Kasumi-1 (cell line): ENCODE measurements at places on chromosomes 12 and 14.

GRCh38 chr14:92703516-92703915, 44.9 kb downstream of the LGMN start:
- DNase-seq = no peak

GRCh38 chr14:70822530-70823185, 13.3 kb upstream of the MAP3K9 start:
- no peak for DNase-seq

GRCh38 chr14:21912367-21912766, 238.7 kb upstream of the OR4E1 start:
- no peak for DNase-seq

GRCh38 chr12:89450907-89451306, 73.7 kb downstream of the GALNT4 start:
- DNase-seq = no peak

DNA sequence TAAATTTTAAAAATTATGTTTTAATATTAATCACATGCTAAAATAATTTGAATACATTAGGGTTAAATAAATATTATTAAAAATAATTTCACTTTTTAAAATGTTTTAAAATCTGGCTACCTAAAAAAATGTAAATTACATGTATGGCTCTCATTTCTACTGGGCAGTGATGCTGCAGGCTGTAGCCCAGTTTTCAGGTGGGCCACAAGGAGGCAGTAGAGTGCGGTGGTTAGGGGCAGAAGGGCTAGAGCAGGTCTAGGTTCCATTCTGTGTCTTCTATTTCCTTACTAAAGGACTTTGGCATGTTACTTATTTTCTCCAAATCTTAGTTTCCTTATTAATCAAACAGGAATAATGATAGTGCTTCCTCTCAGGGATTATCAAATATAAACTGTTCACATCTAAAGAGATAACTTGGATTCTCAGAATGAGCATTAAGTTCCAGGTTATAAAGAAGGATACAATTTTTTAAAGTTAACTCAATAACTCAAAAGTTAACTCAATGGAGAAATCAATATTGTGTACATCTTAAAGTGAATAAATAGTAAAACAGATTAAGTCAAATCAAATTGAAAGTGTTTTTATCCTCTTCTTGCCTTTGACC, 54.9 kb upstream of the OVCH1 start:
- peak; percentile 68 for DNase-seq

- DNase-seq = no peak
These were observed 739.6 kb upstream of the TBX3 start for GRCh38 chr12:115423546-115423987.

DNA sequence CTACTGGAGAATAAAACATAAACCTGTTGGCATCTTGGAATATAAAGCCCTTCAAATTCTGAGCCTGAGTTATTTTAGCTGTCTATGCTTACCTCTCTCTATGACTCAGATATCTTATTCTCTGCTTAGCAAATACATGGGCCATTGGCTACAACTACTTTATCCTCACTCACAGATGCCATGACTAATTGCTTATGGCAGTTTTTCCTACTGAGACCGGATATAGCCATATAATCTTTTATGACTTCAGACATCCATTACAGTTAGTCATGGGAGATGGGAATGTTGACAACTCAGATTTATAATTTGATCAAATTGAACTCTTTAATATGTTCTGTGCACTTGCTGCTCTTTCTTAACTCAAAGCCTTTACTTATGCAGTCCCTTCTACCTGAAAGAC, 502.4 kb upstream of the ATP2B1 start:
- no peak for DNase-seq

GRCh38 chr12:57940052-57940914, 1.1 kb upstream of the ATP23 start:
- no peak for DNase-seq

DNA sequence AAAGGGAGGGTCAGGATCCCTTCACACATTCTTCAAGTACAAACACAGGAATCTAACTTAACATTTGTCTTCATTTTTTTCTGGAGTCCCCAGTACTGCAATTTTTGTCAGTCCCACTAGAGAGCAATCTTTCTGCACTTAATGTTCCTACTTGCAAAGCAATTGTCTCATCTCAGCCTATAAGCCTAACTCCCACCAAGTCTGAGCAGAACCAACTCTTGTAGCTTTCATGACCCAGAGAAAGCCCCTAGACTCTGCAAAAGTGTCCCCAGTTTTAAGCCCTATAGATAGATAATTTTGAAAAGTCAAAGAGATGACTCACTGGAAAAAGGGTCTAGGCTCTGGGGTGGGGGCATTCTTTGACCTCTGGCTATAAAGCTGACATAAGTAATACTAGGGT, 1.8 kb upstream of the ZBTB39 start:
- peak; percentile 89 for DNase-seq

DNA sequence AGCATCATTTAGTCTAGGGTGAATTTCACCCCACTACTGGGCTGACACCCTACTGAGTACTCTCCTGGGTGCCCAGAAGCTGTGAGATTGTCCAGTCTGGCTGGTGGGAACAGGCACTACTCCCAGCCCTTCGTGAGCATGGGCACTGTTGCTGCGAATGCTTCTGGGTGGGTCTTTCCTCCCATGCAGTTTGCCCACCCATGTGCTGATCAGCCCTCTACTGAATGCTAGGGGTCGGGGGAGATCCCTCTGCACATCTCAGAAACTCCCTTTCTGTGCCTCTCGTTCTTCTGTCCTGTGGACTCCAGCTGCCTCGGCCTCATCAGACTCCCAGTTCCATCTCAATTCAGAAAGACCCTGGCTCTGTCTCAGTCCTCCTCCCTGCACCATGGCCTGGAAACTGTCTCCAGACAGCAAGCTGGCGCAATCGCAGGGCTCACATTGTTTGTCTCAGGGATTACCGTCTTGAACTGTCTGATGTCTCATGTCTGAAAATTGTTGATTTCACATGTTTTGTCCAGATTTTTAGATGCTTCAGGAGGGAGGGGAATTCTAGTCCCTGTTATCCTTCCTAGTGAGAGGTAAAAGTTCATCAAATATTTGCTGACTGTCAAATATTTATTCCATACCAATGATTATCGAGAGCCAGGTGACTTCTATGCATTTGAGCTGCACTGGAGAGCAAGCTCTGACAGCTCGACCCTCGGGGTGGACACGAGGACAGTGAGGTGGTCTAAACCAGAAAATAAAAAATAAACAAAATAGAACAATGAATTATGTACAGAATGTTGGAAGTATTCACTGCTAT, 316.6 kb upstream of the RTL1 start:
- no peak for DNase-seq

- no peak for DNase-seq
These were observed 26.2 kb downstream of the SLC4A8 start for GRCh38 chr12:51450806-51451205.

DNA sequence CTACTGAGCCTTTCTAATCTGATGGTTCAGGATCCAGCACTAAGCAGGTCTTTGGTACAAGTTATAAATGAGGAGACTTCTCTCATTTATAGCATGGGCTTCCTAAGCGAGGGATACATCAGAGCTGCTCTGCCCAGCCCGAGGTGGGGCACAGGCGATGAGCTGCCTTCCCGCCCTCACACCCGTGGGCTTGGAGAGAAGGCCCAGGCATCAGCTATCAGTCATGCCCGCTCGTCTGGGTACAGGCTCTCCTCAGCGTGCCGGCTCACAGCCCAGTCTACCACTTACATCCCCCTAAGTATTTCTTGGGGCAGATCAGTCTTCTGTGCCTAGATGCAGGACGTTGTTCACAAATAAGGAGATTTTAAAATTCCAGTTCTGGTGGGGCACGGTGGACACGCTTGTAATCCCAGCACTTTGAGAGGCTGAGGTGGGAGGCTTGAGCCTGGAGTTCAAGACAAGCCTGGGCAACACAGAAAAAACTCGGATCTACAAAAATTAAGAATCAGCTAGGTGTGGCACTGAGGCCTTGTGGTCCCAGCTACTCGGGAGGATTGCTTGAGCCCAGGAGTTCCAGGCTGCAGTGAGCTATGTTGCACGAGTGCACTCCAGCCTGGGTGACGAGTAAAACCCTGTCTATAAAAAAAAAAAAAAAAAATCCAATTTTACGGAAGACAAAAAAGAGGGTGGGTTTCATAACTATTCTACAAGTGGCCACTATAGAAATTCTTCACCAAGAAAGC, 57.0 kb downstream of the CCDC88C start:
- no peak for DNase-seq

DNA sequence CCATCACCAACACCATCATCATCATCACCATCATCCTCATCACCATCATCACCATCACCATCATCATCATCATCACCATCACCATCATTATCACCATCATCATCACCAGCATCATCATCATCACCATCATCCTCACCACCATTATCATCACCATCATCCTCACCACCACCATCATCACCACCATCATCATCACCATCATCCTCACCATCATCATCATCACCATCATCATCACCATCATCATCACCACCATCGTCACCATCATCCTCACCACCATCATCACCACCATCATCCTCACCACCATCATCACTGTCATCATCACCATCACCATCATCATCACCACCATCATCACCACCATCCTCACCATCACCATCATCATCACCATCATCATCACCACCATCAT, 113.0 kb upstream of the TMEM233 start:
- no peak for DNase-seq

GRCh38 chr12:110243227-110243626, 37.8 kb upstream of the ATP2A2 start:
- no peak for DNase-seq

DNA sequence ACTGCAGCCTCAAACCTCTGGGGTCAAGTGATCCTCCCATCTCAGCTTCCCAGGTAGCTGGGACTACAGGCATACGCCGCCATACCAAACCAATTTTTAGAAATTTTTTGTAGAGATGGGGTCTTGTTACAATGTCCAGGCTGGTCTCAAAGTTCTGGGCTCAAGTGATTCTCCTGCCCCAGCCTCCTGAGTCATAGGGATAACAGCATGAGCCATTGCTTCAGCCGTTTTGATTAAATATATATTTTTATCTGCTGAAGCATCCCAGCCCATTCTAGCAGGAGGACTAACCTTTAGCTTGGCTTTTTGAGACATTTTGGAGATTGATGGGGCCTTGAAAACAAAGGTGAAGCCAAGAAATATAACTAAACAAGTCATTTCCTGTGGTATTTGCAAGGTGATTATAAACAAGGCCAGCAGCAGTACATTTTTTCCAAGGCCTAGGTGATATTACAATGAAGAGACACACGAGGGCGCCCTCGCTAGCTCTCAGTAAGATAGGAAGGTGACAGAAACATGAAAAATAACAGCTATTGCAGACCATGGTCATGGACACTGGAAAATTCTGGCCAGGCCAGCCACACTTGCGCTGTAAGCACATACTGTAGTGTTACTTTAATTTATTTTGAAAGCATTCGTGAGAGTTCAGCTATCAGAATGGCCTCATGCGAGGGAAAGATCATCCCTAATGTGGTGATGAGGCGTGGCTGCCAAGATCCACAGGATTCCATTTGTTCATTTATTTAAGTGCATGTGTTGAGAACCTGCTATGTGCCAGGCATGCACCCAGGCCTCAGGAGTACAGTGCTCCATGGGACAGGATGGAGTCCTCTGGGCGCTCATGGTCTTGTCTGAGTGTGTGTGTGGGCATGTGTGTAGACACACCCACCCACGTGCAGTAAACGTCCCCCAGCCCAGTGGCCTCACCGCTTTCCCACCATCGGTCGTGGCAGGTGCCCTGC, 63.5 kb downstream of the DGLUCY start:
- peak; percentile 92 for DNase-seq

GRCh38 chr14:26741711-26742212, 143.9 kb upstream of the NOVA1 start:
- DNase-seq = no peak

- no peak for DNase-seq
These were observed 42.2 kb upstream of the PTGR2 start for GRCh38 chr14:73809391-73809790.

DNA sequence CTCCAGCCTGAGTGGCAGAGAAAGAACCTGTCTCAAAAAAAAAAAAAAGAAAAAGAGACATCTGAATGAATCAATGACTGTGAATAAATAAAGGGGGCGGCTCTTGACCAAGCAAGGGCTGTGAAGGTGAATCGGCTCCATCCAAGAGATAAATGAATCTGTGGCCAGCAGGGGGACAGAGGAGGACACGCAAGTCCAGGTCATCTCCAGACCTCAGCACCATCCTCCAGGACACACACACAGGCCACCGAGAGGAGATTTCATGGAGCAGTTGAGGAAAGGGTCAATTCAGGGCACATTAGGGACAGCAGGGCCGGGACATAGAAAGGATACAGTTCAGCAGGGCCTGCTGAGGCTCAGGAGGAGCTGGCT, 21.6 kb downstream of the TRPV4 start:
- no peak for DNase-seq

GRCh38 chr12:27733052-27733656, 22.5 kb downstream of the MRPS35 start:
- DNase-seq = peak; percentile 58

GRCh38 chr12:2638273-2639019, 156.3 kb upstream of the FKBP4 start:
- no peak for DNase-seq

GRCh38 chr14:97344666-97345065, 547.5 kb downstream of the VRK1 start:
- no peak for DNase-seq

DNA sequence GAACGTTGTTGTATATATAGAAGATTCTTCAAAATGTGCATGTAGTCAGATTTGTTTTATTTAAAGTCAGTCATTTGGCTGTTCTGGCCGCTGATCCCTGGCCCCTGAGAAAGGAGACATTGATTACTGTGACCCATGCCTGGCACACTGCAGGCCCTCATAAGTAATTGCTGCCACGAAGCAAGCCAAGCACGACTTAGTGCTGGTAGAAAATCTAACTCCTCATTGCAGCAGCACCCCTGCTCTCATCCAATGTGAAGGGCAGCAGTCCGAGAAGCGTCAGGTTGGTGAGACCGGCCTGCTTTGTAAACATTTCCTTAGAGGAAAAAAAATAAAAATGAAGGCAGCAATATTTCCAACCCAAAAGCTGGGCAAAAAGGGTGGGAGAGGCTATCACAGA, 22.8 kb upstream of the TMTC2 start:
- DNase-seq = no peak

- no peak for DNase-seq
These were observed 5.3 kb downstream of the SLC5A8 start for GRCh38 chr12:101204602-101205304.

DNA sequence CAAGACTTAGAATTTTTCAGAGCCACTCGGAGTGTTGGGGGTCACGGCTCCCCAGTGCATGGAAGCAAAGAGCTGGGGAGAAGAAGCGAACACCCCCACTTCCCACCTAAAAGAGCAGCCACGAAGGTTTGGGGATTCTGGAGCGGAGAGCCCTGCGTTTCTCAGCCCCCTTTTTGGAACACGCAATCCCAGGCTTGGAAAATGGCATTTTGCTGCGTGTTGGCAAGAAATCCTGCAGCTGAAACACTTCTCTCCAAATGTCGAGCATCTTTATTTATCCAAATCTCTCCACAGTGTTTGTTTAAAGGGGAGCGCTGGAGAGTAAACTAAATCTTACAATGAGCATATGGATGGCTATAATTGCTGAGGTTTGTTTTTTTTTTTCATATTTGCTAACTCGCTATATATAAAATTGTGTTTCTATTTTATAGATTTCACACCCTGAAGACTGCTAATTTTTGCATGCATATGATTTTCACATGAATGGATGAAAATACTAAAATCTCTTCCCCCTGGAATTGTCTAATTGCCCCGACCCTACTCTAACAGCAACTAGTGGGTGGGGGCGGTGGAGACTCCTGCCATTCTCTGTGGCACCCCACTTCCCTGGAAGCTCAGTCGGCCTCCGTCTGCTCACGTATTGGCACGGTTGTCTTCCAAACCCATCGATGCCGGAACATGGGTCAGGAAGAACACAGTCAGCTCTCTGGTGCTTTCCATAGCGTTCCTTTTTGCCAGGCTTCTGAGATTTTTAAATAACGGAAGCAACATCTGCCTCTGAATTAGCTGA, 120.5 kb downstream of the GCH1 start:
- DNase-seq = no peak

- DNase-seq = no peak
These were observed 22.2 kb downstream of the SYNDIG1L start for GRCh38 chr14:74403619-74404417.
